Activated naive CD8-positive, alpha-beta T cell treated with anti-CD3 and anti-CD28 coated beads, Interleukin-2, amount 10 ng/mL, durations not matched to agents 7 days and 5 days (primary cell): ENCODE measurements at places on chromosomes 16 and 17. TPM values are rescaled to one million over a fixed set of nuclear protein-coding genes. Genes with fewer than 3 reads are reported as not detected.

DNA sequence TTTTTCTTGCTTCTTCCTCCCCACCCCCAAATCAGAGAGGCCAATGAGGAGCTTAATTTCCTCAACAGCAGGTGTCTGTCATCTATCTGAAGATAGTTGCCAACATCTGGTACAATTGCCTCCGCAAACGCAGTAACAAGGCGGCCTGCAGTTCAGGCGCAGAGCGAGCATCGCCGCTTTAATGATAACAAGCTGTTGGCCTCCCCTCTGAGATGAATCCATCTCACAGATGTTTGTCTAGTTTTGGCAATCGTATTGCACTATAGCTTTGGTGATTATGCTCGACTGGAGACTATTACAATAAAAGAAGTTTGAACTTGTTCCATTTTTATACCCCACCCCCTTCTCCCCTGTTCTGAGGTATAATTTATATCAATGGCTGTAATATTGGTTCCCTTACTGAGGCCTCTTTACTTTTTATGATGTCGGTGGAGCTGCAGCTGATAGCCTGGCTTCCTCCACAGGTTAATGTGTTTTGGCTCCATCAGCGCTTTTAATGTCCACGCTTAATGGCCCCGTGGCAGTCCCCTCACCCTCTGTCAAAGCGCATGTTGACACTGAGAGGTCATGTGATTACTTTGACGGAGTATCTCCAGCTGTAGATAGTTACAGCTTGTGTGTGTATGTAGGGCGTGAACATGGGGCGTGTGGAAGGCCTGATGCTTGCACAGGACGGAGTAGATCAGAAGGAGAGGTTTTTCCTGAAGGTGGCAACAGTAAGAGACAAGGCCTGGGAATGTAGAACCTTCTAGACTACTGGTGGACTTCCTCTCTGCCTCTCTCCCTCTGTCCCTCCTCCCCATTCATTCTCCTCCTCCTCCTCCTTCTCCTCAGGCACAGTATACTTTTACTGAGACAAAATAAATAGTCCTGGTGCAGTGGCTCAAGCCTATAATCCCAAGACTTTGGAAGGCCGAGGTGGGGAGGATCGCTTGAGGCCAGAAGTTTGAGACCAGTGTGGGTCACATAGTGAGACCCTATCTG, 164.7 kb downstream of the MSI2 start:
- DNase-seq: no peak

GRCh38 chr17:43816336-43817320, 16.3 kb downstream of the MPP3 start:
- DNase-seq: no peak

IL4R gene
- 215 TPM for total RNA-seq

- no peak for DNase-seq
These were observed 57.2 kb upstream of the NLK start for GRCh38 chr17:27985306-27985705.

- peak; percentile 88 for DNase-seq
These were observed at the start of gene TRAF4 for GRCh38 chr17:28743243-28744103. Gene TRAF4 (plus strand): TSS chr17:28744011. CDS start chr17:28744113, 102 bp downstream.
